ENCODE measurements at places on chromosomes 3 and 15.

- no peak for DNase-seq
These were observed 122.5 kb downstream of the ADAM10 start for GRCh38 chr15:58627046-58627445.

DNA sequence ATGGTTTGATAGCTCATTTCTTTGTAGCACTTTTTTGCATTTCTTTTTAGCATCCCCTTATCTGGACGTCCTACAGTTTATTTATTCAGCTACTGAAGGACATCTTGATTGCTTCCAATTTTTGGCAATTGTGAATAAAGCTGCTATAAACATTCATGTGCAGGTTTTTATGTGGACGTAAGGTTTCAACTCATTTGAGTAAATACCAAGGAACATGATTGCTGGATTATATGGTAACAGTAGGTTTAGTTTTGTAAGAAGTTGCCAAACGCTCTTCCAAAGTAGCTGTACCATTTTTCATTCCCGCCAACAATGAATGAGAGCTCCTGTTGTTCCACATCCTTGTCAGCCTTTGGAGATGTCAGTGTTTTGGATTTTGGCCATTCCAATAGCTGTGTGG is 29.5 kb upstream of the ACTL6A start:
- no peak for DNase-seq

- DNase-seq, result no peak
These were observed 9.5 kb downstream of the RPSA start for GRCh38 chr3:39415983-39416382.

- DNase-seq, result no peak
These were observed 113.3 kb upstream of the PHLDB2 start for GRCh38 chr3:111745786-111746185.

GRCh38 chr3:114756506-114757279 is 390.4 kb downstream of the ZBTB20 start:
- peak; percentile 13 for DNase-seq

GRCh38 chr15:45469441-45469840 is 53.1 kb downstream of the SLC30A4 start:
- DNase-seq, result no peak

GRCh38 chr3:98540346-98540745 is 8.6 kb downstream of the GPR15 start:
- no peak for DNase-seq

DNA sequence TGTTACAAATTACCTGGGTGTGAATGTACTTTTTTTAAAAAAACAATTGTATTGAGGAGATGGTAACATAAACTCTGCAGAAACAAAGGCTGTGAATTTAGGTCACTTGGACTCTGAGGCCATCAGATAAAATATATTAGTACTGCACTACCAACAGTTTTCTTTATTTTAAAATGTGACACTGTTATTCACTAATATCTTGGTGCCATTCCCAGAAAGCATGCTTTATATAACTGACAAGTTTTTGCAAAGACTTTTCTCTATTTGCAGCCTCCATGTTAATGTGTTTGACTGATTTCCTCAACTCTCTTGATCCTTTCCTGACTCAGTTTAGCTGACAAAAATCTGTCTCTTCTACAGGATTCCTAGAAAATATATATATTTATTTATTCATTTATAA is 26.5 kb upstream of the ACTL6A start:
- no peak for DNase-seq

DNA sequence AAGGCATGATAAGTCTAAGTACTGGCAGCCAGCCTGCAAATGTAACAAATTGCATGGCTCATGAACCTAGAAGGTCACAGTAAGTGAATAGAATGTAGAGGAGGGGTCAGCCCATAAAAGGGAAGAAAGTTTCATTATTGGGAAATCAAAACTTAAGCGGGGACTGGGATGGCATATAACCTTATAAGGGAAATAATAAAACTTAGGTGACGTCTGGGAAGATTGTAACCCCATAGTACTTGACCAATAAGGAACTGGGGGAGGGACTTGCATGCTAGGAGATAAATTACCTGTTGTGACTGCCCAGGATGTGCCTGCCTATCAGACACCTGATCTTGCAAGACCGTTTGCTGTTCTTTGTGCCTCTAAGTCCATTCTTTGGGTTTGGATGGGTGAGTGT is 28.1 kb upstream of the MCTP2 start:
- no peak for DNase-seq

GRCh38 chr3:109265295-109265694 is 51.0 kb downstream of the DPPA2 start:
- no peak for DNase-seq

DNA sequence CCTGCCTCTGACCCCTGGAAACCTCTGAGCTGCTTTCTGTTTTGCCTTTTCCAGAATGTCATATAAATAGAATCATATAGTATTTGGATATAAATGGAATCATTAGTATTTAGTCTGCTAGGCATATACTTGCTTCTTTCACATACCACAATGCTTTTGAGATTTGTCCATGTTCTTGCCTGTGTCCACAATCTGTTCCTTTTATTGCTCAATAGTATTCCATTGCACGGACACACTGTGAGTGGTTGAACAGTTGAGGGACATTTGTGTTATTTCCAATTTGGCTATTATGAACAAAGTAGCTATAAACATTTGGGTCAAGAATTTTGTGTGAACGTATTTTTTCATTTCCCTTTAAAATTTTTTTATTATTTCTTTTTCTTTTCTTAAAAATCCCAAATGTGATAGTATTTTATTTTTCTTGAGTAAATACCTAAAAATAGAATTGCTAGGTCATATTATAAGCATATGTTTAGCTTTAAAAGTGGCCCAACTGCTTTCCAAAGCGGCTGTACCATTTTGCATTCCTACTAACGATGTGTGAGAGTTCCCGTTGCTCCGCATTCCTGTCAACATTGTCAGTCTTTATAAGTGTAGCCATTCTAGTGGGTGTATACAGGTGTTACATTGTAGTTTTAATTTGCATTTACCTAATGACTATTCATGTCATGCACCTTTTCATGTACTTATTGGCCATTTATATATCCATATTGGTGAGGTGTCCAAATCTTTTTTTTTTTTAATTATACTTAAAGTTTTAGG is 26.5 kb downstream of the WDR53 start:
- DNase-seq, result no peak

DNA sequence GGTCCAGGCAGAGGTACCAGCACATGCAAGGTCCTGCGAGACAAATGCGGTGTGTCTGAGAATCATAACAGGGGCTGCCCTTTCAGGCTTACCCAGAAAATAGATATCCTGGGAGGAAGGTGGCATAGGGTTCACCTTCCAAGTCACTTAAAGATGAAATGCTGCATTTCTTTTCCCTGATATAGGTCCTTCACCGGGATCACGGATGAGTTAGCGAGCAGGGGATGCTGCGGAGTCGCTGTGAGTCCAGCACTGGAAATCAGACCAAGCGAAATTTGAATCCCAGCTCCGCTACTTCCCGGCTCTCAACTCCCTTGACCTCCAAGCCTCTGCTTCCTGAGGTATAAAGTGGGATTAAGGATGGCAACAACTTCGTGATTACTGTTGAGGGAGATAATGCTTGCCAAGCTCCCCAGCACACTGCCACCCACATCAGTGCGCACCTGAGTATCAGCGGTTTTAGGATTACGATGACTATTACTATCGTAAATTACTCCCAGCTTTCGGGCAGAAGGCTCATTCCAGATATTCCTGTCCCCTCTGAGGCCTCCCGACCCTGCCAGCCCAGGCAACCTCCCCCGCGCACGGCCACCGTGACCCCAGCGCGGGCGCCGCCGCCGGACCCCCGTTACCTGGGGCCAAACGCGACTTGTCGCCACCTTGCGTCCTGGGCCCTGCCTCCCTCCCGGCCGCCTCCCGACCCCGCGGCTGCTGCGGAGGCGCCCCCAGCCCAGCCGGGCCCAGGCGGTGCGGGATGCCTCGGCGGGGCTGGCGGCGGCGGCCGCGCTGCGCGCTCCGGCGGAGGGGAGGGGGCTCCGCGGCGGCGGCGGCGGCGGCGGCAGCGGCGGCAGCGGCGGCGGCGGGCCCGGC is 589 bp upstream of the GPR27 start:
- no peak for DNase-seq

GRCh38 chr3:33211444-33211843 is 7.2 kb downstream of the SUSD5 start:
- no peak for DNase-seq

Data from hindlimb muscle (tissue), 1 donor.